Hepatocyte (in vitro differentiated cells): ENCODE measurements at places on chromosomes 13 and 19. TPM values are rescaled to one million over a fixed set of nuclear protein-coding genes. Genes with fewer than 3 reads are reported as not detected.

- H3K36me3 ChIP-seq: no peaks in the 10 kb centered on the region
- no peak overlapping the region for H3K27ac ChIP-seq
- no peak overlapping the region for H3K4me3 ChIP-seq
- H3K27me3 ChIP-seq: no peaks in the 10 kb centered on the region
- H3K4me1 ChIP-seq: peaks cover 10% of the 10 kb centered on the region
These were observed 1528.6 kb upstream of the SLC10A2 start for GRCh38 chr13:104594806-104595205.

DNA sequence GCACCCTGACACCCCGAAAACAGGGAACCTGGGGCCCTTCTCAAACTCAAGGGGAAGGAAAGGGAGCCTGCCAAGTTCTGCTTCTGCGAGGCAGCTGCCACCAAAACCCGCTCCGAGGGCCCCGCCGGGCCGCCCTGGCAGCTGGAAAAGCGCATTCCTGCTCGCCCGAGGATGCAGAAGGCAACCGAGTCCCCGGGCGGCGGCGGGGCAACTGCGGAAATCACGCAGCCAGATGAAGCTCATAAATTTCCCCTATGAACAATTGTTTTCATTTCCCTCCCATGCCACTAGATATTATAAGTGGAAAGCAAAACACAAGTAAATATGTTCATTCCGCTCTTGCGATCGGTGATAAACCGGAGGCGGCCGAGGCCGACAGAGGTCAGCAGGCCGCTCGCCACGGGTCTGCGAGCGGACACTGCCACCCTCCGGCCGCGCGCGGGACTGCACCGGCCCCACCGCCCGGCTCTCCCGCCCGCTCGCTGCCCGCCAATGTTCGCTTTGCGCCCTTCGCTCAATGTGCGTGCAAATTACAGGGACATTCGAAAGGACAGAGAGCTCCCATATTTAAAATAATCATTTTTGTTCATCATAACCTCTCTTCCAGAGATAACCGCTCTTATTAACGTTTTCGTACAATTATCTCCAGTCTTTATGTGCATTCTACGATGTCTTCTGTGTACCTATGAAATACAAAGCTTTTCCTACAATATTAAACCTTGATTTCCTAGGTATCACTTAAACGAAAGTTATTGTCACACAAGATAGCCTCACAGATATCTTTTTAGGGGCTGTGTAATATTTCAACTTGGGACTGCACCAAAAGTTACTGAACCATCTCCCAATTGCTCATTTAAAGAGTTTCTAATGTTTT lies 120.8 kb upstream of the ZNF507 start:
- H3K36me3 ChIP-seq: no peaks in the 10 kb centered on the region
- no peak overlapping the region for H3K27ac ChIP-seq
- no peaks in the 10 kb centered on the region for H3K4me1 ChIP-seq
- DNase-seq: peak; percentile 77
- no peak overlapping the region for H3K4me3 ChIP-seq

GRCh38 chr13:30125422-30126073 lies 181.8 kb downstream of the KATNAL1 start:
- no peaks in the 10 kb centered on the region for H3K27me3 ChIP-seq
- peak; percentile 82 for DNase-seq
- H3K36me3 ChIP-seq: no peaks in the 10 kb centered on the region
- peaks cover 7% of the 10 kb centered on the region for H3K4me1 ChIP-seq
- H3K4me3 ChIP-seq: no peak overlapping the region
- peak overlapping the region; percentile 5 for H3K27ac ChIP-seq

DNA sequence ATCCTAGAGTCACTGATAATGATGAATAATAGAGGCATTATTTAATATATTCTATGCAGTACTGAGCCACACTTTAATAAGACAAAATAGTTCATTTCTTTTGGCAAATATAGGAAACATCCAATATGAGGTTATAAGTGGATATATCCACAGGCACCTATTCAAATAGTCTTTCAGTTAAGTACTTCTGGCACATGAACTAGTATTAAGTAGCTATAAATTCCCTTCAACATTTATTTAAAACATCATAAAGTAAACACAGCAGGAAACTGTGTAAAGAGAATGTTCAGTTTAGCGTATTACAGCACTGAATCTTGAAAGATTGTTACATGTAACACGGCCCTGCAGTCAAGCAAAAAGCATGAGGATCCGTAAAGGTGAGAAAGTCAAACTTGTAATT lies 463.3 kb upstream of the KLF12 start:
- H3K27me3 ChIP-seq: no peaks in the 10 kb centered on the region
- H3K4me1 ChIP-seq: no peaks in the 10 kb centered on the region
- no peak overlapping the region for H3K27ac ChIP-seq
- no peak for DNase-seq
- no peaks in the 10 kb centered on the region for H3K36me3 ChIP-seq

NANOS3 gene
- 0.60 TPM in 1 of 2 replicates, not detected in the other for total RNA-seq
